Gastrocnemius medialis (tissue), 4 donors: ENCODE measurements at places on chromosomes 2 and 18.
A peak's percentile ranks its signal among the peaks of the same experiment; 100 is the strongest.

DNA sequence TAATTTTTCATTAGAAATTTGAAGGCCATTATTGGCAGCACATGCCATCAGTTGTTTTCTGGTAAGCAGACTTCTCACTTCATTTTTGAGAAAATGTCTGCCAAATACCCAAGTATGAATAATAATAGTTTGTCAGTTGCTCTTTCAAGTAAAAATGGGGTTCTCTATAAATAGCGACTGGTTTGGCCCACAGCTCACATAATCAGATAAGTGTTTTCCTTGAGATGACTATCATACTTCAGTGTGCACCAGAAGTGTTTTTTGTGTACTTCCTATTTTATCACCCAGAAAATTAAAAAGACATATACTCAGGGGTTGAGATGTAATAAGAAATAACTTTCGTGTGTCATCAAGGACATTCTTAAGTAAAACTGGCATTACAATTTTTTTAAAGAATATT lies 147.1 kb downstream of the PHLPP1 start:
- no peak overlapping the region for H3K4me3 ChIP-seq
- peaks cover 5% of the 10 kb centered on the region for H3K4me1 ChIP-seq
- no peaks in the 10 kb centered on the region for H3K27me3 ChIP-seq
- H3K27ac ChIP-seq, result no peak overlapping the region
- DNase-seq, result no peak

DNA sequence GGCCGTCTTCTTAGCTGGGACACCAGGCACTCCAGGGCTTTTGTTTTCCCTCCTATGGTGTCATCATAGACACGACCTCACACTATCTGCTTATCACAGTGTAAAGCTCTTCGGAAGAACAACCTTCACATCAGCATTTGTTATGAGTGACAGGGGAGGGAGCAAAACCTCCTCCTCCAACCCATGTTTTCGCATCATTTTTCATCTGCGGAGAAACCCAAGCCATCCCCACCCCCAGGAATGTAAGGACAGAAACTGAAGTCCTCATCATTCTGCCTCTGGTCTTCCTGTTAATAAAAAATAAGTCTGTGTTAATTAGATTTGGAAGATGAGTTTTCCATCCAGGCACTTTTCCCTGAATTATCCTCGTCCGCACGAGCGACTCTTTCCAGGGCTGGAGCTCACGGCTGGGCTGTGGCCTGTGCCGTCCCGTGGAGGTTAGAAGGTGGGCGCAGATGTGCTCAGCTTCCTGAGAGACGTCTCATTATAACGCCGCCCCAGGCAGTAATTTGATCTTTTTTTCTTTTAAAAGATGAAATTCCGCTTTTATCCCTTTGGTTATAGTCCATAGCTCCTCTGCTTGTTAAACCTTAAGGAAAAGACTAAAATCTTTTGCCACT lies 101.6 kb upstream of the TMEM18 start:
- H3K4me1 ChIP-seq, result no peaks in the 10 kb centered on the region
- DNase-seq, result no peak
- no peaks in the 10 kb centered on the region for H3K36me3 ChIP-seq
- no peak overlapping the region for H3K27ac ChIP-seq

DNA sequence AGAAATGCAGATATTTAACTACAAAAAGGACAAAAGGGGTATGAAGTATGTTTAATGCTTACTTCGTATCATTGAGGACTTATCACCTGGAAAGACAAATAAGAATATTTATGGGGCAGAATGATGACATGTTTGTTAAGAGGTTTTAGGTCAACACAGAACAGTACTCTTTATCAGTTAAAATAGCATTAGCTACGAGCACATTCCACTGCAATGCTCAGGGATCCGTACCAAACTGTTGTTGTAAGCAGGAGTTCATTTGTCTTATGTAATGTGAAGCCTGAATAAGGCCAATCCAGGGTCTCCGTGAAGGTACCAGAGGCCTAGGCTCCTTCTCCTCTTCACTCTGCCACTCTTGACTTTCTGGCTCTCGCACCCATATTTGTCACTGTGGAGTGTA lies 465.7 kb upstream of the NRP2 start:
- no peak overlapping the region for H3K4me3 ChIP-seq
- no peaks in the 10 kb centered on the region for H3K27me3 ChIP-seq
- no peaks in the 10 kb centered on the region for H3K4me1 ChIP-seq
- H3K36me3 ChIP-seq, result no peaks in the 10 kb centered on the region
- no peak overlapping the region for H3K27ac ChIP-seq

DNA sequence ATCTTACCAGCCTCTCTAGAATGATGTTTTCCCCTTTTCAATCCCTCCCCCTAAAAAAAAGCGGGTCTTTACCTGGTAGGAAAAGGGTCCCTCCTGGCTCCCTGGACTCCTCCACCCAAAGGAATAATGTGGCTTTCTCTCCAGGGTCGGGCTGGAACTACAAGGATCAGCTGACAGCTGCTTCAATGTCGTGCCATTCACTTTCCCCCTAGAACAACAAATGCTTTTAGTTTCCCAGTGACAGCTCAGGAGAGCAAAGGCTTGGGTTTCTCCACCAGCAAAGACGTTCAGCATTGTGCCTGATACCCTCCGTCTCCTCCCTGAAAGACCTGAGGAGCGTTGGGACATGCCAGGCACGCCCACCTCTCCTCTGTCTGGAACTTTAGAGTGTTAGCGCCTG lies 173.8 kb upstream of the SIX3 start:
- no peak for DNase-seq
- no peak overlapping the region for H3K4me3 ChIP-seq
- H3K4me1 ChIP-seq, result no peaks in the 10 kb centered on the region
- no peaks in the 10 kb centered on the region for H3K36me3 ChIP-seq
- H3K27me3 ChIP-seq, result no peaks in the 10 kb centered on the region

- H3K36me3 ChIP-seq, result no peaks in the 10 kb centered on the region
- no peaks in the 10 kb centered on the region for H3K27me3 ChIP-seq
- H3K4me3 ChIP-seq, result no peak overlapping the region
Observed at GRCh38 chr2:33746208-33746800, 147.2 kb upstream of the FAM98A start.

- H3K4me1 ChIP-seq, result no peaks in the 10 kb centered on the region
- no peak for DNase-seq
- no peak overlapping the region for H3K4me3 ChIP-seq
- H3K36me3 ChIP-seq, result no peaks in the 10 kb centered on the region
Observed at GRCh38 chr18:8011361-8011760, 444.2 kb downstream of the PTPRM start.

- H3K4me3 ChIP-seq, result no peak overlapping the region
- no peaks in the 10 kb centered on the region for H3K36me3 ChIP-seq
- no peaks in the 10 kb centered on the region for H3K4me1 ChIP-seq
- H3K27me3 ChIP-seq, result no peaks in the 10 kb centered on the region
Observed at GRCh38 chr2:66389651-66390131, 45.2 kb upstream of the MEIS1 start.

GRCh38 chr2:44124500-44124899 lies 44.2 kb upstream of the PPM1B start:
- no peaks in the 10 kb centered on the region for H3K27me3 ChIP-seq
- H3K36me3 ChIP-seq, result no peaks in the 10 kb centered on the region
- H3K4me1 ChIP-seq, result peaks cover 16% of the 10 kb centered on the region
- H3K27ac ChIP-seq, result no peak overlapping the region
- H3K4me3 ChIP-seq, result no peak overlapping the region
- no peak for DNase-seq

DNA sequence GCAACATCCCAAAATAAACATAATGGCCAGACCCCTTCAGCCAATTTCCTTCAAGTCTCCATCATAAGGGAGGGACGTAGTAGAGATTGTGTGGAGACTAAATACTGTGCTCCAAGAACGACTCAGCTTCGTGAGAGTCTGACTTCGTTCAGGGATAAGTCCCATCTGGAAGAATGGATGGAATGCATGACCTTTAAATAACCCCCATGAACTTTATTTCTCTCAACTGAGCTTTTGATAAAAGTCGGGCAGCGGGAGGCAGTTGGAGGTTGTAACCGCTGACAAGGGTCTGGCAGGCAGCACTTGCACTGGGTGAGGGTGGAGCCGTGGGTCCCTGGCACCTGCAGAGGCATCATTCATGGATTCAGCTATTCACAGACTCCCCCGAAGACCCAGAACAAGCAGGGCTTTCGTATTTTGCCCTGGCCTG lies 115.9 kb downstream of the ZFP36L2 start:
- H3K4me3 ChIP-seq, result no peak overlapping the region
- H3K36me3 ChIP-seq, result no peaks in the 10 kb centered on the region
- no peaks in the 10 kb centered on the region for H3K27me3 ChIP-seq
- no peak for DNase-seq

- H3K27me3 ChIP-seq, result no peaks in the 10 kb centered on the region
- H3K27ac ChIP-seq, result peak overlapping the region; percentile 70
- no peak for DNase-seq
Observed at GRCh38 chr18:55982992-55983391, 395.0 kb upstream of the TCF4 start.

- no peaks in the 10 kb centered on the region for H3K36me3 ChIP-seq
- H3K4me1 ChIP-seq, result peaks cover 15% of the 10 kb centered on the region
- no peak for DNase-seq
- peak overlapping the region; percentile 70 for H3K27ac ChIP-seq
- H3K27me3 ChIP-seq, result no peaks in the 10 kb centered on the region
Observed at GRCh38 chr2:134401081-134401497, 147.2 kb downstream of the MGAT5 start.

DNA sequence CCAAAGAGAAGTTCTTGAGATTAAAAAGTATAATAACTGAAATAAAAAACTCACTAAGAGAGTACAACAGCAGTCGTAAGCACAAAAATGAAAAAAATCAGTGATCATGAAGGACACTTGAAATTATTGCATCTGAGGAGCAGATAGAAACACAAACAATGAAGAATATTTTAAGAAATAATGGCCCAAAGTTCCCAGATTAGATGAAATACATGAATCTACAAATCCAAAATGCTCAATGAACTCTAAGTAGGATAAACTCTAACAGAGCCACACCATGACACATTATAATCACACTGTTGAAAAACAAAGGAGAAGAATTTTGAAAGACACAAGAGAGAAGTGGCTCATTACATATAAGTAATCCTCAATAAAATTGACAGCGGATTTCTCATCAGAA lies 31.9 kb upstream of the EMILIN2 start:
- H3K27me3 ChIP-seq, result no peaks in the 10 kb centered on the region
- H3K4me3 ChIP-seq, result no peak overlapping the region
- no peak for DNase-seq
- H3K27ac ChIP-seq, result no peak overlapping the region
- H3K36me3 ChIP-seq, result no peaks in the 10 kb centered on the region

GRCh38 chr2:96558485-96558884 lies 21.9 kb downstream of the ARID5A start:
- no peak for DNase-seq
- H3K4me3 ChIP-seq, result no peak overlapping the region
- H3K27ac ChIP-seq, result no peak overlapping the region
- no peaks in the 10 kb centered on the region for H3K27me3 ChIP-seq
- peaks cover 11% of the 10 kb centered on the region for H3K4me1 ChIP-seq

DNA sequence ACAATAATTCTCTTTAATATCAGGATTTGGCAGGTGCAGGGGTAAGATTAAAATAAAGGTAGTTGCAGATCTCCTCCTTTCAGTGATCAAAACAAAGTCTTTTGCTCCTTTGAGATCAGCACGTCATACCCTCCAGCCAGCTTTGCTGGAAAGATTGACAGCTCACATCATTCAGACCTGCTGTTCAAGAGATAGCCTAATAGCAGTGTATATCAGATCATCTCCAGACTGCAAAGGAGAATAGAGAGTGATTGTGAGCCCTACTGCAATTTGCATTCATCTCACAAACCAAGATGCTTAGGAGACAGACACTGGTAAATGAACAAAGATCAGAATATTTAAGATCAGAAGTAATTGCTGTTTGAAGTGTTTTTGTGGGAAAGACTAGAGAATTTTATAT lies 135.8 kb upstream of the DSEL start:
- no peaks in the 10 kb centered on the region for H3K27me3 ChIP-seq
- H3K4me1 ChIP-seq, result no peaks in the 10 kb centered on the region
- no peak overlapping the region for H3K4me3 ChIP-seq
- no peaks in the 10 kb centered on the region for H3K36me3 ChIP-seq
- no peak for DNase-seq
- H3K27ac ChIP-seq, result no peak overlapping the region

DNA sequence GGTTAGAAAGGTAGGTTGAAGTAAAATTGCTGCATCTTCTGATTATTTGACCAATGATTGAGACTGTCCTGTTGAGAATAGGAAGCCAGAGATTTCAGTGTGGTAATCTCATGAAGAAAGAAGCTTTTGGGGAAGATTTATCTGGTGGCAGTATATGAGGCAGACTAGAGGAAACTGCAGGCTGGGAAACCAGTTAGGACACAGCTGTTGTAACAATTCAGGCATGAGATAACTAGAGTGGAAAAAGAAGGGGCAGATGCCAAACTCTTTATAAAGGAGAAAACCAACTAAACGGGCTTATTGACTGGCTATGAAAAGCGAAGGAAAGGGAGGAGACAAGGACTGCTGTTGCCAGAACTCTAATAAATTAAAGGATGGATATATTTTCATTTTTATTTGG lies 155.6 kb downstream of the TTC27 start:
- no peak overlapping the region for H3K4me3 ChIP-seq
- peaks cover 22% of the 10 kb centered on the region for H3K4me1 ChIP-seq
- peak overlapping the region; percentile 46 for H3K27ac ChIP-seq
- H3K27me3 ChIP-seq, result no peaks in the 10 kb centered on the region
- DNase-seq, result no peak

GRCh38 chr18:55296778-55297177 lies 291.2 kb downstream of the TCF4 start:
- H3K4me3 ChIP-seq, result no peak overlapping the region
- no peak overlapping the region for H3K27ac ChIP-seq
- H3K36me3 ChIP-seq, result no peaks in the 10 kb centered on the region

GRCh38 chr2:208186465-208186864 lies 3.4 kb downstream of the C2orf80 start:
- H3K27me3 ChIP-seq, result peaks cover 10% of the 10 kb centered on the region
- no peak overlapping the region for H3K27ac ChIP-seq
- H3K4me1 ChIP-seq, result no peaks in the 10 kb centered on the region
- no peaks in the 10 kb centered on the region for H3K36me3 ChIP-seq

GRCh38 chr2:133417415-133417814 lies 150.8 kb downstream of the NCKAP5 start:
- no peaks in the 10 kb centered on the region for H3K4me1 ChIP-seq
- no peak overlapping the region for H3K4me3 ChIP-seq
- no peaks in the 10 kb centered on the region for H3K36me3 ChIP-seq
- no peaks in the 10 kb centered on the region for H3K27me3 ChIP-seq
- H3K27ac ChIP-seq, result no peak overlapping the region

- H3K4me1 ChIP-seq, result no peaks in the 10 kb centered on the region
- DNase-seq, result no peak
- no peaks in the 10 kb centered on the region for H3K27me3 ChIP-seq
- no peak overlapping the region for H3K27ac ChIP-seq
Observed at GRCh38 chr18:30658306-30658705, 384.2 kb downstream of the DSC3 start.

DNA sequence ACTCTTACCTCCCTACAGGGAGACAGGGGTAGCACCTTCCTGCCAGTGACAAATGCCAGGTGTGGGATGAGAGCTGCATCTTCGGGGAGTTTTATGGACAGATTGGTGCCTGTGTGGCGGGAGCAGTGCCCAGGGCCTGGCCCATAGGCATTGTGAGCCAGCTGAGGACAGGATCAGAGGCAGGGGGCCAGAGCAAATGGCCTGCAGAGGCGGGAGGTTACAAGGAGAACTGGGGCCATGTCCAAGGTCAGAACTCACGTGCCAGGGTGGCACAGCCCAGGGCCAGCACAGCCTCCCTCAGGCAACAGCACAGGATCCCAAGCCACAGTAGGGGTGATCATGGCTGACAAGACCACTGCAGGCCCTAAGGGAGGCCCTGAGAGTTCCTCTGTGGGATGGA lies 40.2 kb upstream of the MCFD2 start:
- H3K4me1 ChIP-seq, result peaks cover 20% of the 10 kb centered on the region
- H3K36me3 ChIP-seq, result no peaks in the 10 kb centered on the region
- H3K27ac ChIP-seq, result peak overlapping the region; percentile 81
- DNase-seq, result no peak
